ENCODE measurements at places on chromosomes 7 and 10.
A peak's percentile ranks its signal among the peaks of the same experiment; 100 is the strongest.

DNA sequence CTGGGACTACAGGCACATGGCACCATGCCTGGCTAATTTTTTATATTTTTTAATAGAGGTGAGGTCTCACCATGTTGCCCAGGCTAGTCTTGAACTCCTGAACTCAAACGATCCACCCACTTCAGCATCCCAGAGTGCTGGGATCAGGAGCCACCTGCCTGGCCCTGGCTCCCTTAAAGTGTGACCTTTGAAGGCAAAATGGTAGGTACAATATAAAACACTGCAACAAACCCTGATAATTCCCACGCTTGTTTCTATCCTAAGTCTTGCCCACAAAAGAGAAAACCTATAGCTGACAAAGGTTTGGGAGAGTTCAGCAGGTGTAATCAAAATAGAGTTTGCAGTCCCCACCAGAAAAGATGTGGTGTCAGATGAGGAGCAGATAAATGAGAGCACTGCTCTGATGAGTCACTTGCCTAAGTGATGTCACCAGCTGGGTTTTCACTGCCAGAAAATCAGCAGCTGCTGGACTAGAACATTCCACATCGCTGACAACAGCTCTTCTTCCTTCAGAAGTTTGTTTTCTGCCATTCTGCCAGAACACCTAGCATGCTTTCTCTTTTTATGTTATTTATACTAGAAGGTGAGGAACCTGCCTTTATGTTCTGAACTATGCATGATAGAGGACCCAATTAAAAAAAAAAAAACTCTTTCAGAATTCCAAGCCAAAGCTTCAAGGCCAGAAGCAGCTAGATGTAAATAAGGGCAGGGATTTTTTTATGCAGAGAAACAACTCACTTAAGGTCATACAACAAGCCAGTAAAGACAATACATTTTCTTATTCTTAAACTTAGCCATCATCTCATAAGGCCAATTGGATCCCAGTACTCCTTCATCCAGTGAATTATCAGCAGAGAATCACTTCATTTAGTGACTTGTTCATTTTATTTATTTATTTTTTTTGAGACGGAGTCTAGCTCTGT lies 18.0 kb downstream of the PURB start:
- DNase-seq = no peak

- no peak for DNase-seq
Measured at GRCh38 chr7:46515844-46516590, 594.9 kb upstream of the IGFBP3 start.

GRCh38 chr7:41996381-41997035 lies 240.5 kb downstream of the GLI3 start:
- DNase-seq = no peak

DNA sequence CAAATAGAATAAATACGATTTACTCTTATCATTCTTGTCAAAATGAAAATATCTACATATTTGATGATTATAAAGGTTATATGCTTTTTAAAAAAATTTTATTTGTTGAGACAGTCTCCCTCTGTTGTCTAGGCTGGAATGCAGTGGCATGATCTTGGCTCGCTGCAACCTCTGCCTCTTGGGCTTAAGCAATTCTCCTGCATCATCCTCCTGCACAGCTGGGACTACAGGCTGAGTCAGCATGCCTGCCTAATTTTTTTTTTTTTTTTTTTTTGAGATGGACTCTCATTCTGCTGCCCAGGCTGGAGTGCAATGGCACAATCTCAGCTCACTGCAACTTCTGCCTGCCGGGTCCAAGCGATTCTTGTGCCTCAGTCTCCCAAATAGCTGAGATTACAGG lies 48.9 kb downstream of the PUS7 start:
- no peak for DNase-seq

GRCh38 chr7:142405122-142405765 lies 147.4 kb upstream of the PRSS58 start:
- no peak for DNase-seq

- DNase-seq = peak; percentile 7
Measured at GRCh38 chr7:11831156-11831735, 752 bp downstream of the THSD7A start.

GRCh38 chr10:50395851-50396250 lies 144.5 kb upstream of the ASAH2 start:
- DNase-seq = no peak

GRCh38 chr10:86109421-86109820 lies 257.2 kb downstream of the GRID1 start:
- DNase-seq = no peak

Data from HT-29 (cell line).